Epithelial cell of alveolus of lung (primary cell): ENCODE measurements at places on chromosomes 2 and 18. TPM values are rescaled to one million over a fixed set of nuclear protein-coding genes. Genes with fewer than 3 reads are reported as not detected.

ANAPC1 gene
- total RNA-seq = 23.2 and 28.8 TPM in 2 replicates

CLEC4F gene
- not detected in 2 replicates for total RNA-seq

CIB4 gene
- not detected in 2 replicates for total RNA-seq

EVX2 gene
- not detected in 2 replicates for total RNA-seq
